Right ventricle myocardium superior (tissue), 1 donor: ENCODE measurements at places on chromosomes 2 and 18.

DNA sequence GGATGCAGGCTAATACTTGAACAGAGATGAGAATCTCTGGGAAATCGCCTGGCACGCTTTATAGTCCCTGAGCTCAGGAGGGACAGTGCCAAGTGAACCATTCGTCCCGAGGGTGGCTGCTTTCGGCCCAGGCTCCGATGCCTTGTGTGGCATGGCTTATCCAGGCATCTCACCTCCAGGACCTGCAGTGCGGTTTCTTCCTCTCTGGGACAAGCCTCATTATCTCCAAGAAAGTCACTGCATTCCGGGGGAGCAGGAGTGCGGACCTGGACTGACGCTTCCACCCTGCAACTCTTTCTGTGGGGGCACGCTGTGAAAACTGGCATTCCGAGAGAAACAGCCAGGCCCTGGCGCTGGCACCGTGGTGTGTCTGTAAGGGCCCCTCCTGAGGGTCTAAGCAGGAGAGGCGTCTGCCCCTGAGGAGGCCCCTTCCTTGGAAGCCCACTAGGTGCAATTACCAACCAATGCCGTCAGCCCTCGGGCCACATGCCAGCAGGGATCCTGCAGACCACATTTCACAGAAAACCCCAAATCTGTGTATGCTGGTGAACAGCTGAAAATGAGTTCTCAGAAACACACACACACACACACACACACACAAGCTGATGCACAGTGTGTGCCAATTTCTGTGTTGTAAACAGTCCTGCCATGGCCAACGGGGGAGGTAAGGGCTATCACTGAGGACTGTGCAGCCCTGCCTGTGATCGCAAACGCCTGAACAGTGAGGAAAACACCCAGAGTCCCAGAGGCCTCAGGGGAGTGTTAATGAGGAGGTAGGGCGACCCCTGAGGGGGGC, 351.9 kb upstream of the SALL3 start:
- no peak for DNase-seq

GRCh38 chr2:106096299-106097037, 97.6 kb downstream of the UXS1 start:
- DNase-seq, result no peak

DNA sequence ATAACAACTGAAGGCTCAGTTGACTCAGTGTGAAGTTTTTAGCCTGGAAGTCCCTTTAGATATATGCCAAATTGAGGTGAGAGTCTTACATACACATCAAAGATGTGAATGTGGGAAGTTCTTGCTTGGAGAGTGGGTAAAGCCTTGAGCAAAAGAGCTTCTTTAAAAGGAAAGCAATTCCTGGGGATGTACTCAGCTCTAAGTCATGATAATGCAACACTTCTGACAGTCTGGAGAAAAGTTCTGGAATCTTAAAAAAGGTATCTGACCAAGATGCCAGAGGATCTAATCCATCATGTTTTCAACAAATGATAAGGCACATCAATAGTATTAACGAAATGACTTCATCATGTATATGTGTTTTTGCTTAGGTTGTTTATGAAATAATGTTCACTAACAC, 351.2 kb downstream of the CDH19 start:
- no peak for DNase-seq

- DNase-seq, result no peak
Measured at GRCh38 chr2:8421658-8422449, 260.0 kb upstream of the ID2 start.

- no peak for DNase-seq
Measured at GRCh38 chr2:14344355-14344754, 288.2 kb upstream of the LRATD1 start.

GRCh38 chr2:12428324-12428723, 288.4 kb upstream of the TRIB2 start:
- DNase-seq, result no peak

DNA sequence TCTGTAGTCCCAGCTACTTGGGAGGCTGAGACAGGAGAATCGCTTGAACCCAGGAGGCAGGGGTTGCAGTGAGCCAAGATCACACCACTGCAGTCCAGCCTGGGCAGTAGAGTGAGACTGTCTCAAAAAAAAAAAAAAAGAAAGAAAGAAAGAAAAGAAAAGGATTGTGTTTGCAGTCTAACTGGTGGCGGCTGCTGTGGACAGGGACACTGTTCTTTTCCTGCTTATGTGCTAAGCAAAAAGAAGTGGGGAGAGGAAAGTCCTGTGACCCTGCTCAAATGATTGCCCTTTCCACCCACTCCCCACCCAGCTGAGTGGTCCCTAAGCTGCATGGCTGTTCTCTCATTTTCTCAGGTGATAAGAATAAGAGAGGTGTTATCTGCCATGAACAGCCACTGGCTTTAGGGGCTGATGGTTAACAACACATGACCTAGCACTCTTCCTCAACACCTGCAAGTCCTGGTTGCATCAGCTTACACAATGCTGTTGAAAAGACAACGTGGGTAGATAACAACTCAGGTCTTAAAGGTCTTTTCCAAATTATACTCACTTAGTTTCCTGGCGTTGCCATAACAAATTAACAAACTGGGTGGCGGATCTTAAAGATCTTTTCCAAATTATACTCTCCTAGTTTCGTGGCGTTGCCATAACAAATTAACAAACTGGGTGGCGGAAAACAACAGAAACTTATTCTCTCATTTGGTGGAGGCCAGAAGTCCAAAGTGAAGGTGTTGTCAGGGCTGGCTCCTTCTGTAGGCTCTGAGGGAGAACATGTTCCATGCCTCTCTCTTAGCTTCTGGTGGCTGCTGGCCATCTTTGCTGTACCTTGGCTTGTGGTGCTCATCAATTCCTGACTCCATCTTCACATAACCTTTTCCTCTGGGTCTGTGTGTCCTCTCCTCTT, 90.3 kb upstream of the RTN4 start:
- no peak for DNase-seq

- no peak for DNase-seq
Measured at GRCh38 chr18:8366656-8367055, 242.6 kb upstream of the RAB12 start.
